ENCODE measurements at places on chromosomes 11 and 22. TPM values are rescaled to one million over a fixed set of nuclear protein-coding genes. Genes with fewer than 3 reads are reported as not detected.

- no peak for DNase-seq
These were observed 13.8 kb downstream of the ADA2 start for GRCh38 chr22:17205432-17205831.

DNA sequence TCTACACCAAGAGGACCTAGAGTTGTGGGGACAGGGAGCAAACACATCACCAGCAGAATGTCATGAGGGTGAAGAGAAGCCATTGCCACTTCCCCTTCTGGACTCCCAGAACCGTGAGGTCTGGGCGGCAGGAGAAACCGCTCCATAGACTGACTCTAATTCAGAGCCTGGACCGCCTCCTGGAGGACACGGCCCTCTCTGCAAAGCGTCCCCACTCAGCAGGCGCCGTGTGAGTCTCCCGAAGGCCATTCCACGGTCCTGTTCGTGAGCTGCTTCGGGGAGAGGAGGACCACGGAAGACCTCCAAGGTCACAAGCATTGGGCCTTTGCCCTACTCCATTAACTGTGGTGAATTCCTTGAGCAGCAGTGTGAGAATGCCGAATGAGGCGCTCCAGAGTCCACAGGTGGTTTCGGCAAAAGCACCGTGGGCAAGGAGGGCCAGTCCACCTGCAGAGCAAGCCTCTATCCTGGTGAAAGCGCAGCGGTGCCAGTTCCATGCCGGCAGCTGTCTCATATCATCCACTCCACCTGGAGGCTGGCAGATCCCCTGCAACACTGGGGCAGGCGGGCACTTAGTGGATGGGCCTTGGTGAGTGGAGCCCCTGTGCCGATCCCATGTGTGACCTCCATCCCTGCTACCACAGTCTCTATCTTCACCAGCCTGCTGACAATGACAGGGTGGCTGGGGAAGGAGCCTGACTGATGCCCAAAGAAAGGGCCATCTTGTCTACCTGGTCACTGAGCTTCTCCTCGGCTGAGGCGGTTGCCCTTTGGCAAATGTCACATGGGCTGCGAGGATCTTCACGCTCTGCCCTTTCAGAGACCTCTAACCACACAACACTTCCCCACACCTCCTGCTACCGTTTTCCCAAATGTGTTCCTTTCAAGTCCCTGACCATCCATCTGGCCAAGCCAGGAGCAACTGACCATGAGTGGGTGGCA is 7.5 kb downstream of the C11orf21 start:
- no peak for DNase-seq

GRCh38 chr11:119666061-119666460 is 62.9 kb downstream of the NECTIN1 start:
- no peak for DNase-seq

GRCh38 chr11:57150454-57150917 is 31.3 kb upstream of the LRRC55 start:
- DNase-seq = peak; percentile 19

GRCh38 chr11:69219991-69220390 is 64.3 kb downstream of the SMIM38 start:
- DNase-seq = no peak

- peak; percentile 87 for DNase-seq
These were observed 443.4 kb downstream of the MIAT start for GRCh38 chr22:27100789-27101188.

DNA sequence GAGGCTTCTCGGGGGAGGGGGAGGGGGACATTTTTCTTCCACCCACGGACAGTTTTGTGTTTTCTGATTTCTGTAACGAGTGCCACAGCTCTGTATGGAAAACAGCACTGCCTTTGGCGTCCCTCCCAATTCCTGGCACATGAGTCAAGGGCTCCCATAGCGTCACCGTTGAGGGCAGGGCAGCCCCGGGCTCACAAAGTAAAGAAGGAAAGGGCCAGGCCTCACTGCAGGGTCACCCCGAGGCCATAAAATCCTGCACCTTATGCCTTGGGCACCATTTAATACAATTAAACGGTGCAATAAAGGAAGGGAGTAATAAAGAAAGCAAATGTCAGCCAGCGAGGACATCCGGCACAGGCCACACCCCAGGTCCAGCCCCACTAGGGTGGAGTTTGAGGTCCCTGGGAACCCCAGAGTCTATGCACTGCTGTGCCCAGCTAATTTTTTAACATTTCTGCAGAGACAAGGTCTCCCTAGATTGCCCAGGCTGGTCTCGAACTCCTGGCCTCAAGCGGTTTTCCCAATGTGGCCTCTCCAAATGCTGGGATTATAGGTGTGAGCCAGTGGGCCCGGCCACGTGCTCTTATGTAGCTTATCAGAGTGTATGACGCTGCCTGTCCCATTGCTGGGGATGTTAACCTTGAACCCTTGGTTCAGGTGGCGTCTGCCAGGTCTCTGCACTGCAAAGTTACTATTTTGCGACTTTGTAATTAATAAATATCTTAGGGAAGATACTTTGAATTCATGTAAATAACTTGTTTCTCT is 13.6 kb upstream of the MUC2 start:
- peak; percentile 88 for DNase-seq

- no peak for DNase-seq
These were observed 14.2 kb downstream of the PPME1 start for GRCh38 chr11:74185285-74185684.

DNA sequence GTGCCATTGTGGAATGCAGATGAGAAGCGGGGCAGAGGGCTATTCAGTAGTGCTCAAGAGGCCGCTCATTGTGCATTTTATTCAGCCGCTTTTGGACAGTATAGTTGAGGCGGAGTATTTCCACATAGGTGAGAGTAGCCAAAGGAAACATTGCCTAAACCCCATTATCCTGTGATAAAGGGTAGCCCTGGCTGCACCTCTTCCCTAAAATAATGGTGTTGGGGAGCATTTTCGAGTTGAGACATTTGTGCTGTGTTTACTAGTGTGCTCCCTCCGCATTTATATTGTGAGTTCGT is 68.8 kb downstream of the SPECC1L start:
- no peak for DNase-seq

- no peak for DNase-seq
These were observed 98.5 kb upstream of the SLC22A12 start for GRCh38 chr11:64492561-64492960.

The CWC15 gene
- 83.9 TPM for total RNA-seq

The MOGAT2 gene
- total RNA-seq = not detected

The THRSP gene
- not detected for total RNA-seq

The MRGPRX4 gene
- not detected for total RNA-seq

The OR10A3 gene
- total RNA-seq = not detected

The KCNK7 gene
- total RNA-seq = not detected

The DMC1 gene
- 0.06 TPM for total RNA-seq
